ENCODE measurements at places on chromosomes 1 and 21. TPM values are rescaled to one million over a fixed set of nuclear protein-coding genes. Genes with fewer than 3 reads are reported as not detected.

GRCh38 chr21:36544545-36544944 is 64.6 kb upstream of the CLDN14 start:
- H3K36me3 ChIP-seq = no peaks in the 10 kb centered on the region
- H3K4me3 ChIP-seq = peak overlapping the region; percentile 30
- H3K27me3 ChIP-seq = peaks cover 50% of the 10 kb centered on the region

GRCh38 chr1:211501711-211502400 is 9.9 kb upstream of the RD3 start:
- H3K27ac ChIP-seq = no peak overlapping the region
- H3K27me3 ChIP-seq = peaks cover 17% of the 10 kb centered on the region
- H3K36me3 ChIP-seq = no peaks in the 10 kb centered on the region
- peaks cover 11% of the 10 kb centered on the region for H3K4me1 ChIP-seq
- no peak for DNase-seq
- no peak overlapping the region for H3K4me3 ChIP-seq

DNA sequence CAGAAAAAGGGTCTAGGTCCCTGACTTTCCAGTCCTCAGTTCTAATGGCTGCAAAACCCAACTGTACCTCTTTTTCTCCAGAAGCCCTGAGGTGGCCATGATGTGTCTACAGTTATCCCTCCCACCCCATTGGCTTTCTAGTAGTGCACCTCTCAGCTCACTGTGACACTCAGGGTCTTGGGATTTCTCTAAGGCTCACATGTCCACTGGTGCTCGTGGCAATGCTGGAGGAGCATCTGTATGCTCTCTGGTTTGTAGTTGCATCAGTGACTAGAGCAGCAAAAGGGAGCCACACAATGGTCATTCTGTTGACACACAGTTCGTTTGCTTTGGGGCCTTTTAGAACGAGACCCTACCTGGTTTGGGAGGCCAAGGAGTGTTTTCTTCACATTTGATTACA is 81.6 kb upstream of the SYT6 start:
- H3K27ac ChIP-seq = no peak overlapping the region
- no peak overlapping the region for H3K4me3 ChIP-seq
- peaks cover 2% of the 10 kb centered on the region for H3K27me3 ChIP-seq
- DNase-seq = no peak
- no peaks in the 10 kb centered on the region for H3K4me1 ChIP-seq

Gene CLCA4
- 0.10 TPM for total RNA-seq

Gene SH2D5
- total RNA-seq = 1.2 TPM

Measured in type B pancreatic cell (in vitro differentiated cells).